ENCODE measurements at places on chromosomes 5 and 9. TPM values are rescaled to one million over a fixed set of nuclear protein-coding genes. Genes with fewer than 3 reads are reported as not detected.
A peak's percentile ranks its signal among the peaks of the same experiment; 100 is the strongest.

The CHMP5 gene
- total RNA-seq = 54.6 TPM

DNA sequence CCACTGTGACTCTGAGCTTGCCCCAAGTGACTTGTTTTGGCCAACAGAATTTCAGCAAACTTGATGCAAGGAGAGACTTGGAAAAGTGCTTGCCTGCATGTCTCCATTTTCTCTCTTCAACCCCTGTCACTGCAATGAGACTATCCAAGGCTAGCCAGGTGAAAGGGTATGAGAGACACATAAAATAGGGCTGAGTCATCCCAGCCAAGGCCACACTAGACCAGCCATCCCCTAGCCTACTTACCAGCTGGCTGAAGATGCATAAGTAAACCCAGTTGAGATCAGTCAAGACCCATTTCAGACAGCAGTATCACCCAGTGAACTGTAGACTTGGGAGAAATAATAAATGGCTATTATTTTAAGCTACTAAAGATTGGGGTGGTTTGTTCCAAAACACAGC lies 52.9 kb upstream of the VLDLR start:
- no peak for DNase-seq

The CNTNAP3B gene
- 53.5 TPM for total RNA-seq

GRCh38 chr5:173420108-173420507 lies 91.9 kb upstream of the STC2 start:
- peak; percentile 11 for DNase-seq

DNA sequence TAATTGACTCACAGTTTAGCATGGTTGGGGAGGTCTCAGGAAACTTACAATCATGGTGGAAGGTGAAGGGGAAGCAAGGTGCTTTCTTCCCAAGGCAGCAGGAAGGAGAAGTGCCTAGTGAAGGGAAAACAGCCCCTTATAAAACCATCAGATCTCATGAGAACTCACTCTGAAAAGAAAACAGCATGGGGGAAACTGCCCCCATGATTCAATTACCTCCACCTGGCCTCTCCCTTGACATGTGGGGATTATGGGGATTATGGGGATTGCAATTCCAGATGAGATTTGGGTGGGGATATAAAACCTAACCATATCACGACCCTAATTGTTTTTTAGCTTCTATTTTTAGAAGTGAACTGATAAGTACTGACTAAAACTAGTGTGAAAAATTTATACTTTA lies 1377.5 kb upstream of the DMAC1 start:
- no peak for DNase-seq

DNA sequence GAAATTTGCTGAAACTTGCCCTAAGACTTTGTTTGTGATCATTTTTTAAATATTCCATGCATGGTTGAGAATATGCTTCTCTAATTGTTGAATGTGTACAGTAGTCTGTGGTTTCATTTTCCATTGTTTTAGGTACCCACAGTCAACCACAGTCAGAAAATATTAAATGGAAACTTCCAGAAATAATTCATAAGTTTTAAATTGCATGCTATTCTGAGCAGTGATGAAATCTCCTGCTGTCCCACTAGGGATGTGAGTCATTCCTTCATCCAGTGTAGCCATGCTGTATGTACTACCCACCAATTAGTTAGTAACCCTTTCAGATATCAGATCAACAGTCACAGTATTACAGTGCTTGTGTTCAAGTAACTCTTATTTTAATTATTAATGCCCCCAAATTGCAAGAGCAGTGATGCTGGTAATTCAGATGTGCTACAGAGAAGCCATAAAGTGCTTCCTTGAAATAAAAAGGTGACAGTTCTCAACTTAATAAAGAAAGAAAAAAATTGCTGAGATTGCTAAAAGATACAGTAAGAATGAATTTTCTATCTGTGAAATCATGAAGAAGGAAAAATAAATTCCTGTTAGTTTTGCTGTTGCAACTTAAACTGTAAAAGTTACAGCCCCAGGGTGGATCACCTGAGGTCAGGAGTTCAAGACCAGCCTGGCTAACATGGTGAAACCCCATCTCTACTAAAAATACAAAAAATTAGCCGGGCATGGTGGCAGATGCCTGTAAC lies 79.9 kb upstream of the FBXL17 start:
- no peak for DNase-seq

Data from cerebellum (tissue), 4 donors.